ACHN (cell line): ENCODE measurements at places on chromosomes 11 and 22.

GRCh38 chr11:118531597-118532084 is 649 bp downstream of the TMEM25 start:
- no peak for DNase-seq

GRCh38 chr22:37224757-37225420 is 12.6 kb upstream of the SSTR3 start:
- DNase-seq, result no peak

GRCh38 chr22:50238755-50239154 is 6.1 kb downstream of the TUBGCP6 start:
- DNase-seq, result no peak

GRCh38 chr22:20159076-20159475 is 8.2 kb upstream of the CCDC188 start:
- DNase-seq, result no peak

DNA sequence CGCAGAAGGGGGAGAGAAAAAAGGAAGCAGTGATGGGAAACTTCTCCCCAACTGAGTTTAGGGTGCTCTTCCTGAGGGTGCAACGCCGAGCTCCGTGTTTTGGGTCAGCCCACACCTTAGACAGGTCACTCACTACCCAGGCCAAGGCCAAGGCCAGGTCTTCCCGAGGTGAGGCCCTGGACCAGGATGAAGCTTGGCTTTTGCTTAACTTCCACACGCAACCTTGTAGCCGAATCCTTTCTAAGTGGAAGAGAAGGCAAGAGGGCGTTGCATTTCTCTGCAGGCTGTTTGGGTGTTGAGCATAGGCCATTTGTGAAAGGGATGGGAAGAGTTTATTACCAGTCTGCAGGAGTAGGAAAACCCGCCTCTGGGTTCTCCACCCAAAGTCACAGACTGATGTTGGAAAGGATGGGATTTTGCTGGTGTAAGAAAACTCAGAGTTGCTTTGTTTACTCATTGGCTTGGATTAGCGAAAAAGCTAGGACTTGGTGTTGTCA is 1.5 kb downstream of the KREMEN1 start:
- no peak for DNase-seq

- DNase-seq, result no peak
Observed at GRCh38 chr11:56089697-56090096, 3.4 kb upstream of the OR8I2 start.

GRCh38 chr11:10945196-10945595 is 87.3 kb upstream of the ZBED5 start:
- no peak for DNase-seq

DNA sequence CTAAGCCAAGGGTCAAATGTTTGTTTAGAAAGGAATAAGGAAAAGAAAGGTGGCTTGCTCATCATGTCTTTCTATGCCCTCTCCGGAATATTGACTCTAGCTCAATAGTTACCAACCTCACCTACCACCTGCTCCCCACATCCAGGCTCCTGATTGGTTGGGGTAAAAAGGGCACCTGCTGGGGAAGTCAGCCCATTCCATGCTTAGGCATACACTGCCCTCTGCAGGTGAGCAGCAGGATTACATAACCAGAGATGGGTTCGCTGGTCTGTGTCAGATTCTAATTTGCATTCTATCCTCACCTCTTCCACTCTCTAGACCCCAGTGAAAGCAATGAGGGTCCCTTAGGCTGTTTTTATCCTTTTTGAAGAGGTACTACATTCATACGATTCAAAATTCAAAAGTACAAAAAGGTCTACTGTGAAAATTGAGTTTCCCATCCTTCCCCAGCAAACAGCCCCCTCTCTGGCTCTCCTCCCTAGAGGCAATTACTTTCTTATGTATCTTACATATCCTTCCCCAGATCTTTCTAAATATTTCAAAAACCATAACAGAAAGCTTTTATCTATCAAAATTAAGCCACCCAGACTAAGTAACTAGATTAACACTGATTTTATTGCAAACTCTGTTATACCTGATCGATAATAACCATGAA is 98.0 kb upstream of the ASPHD2 start:
- peak; percentile 58 for DNase-seq

DNA sequence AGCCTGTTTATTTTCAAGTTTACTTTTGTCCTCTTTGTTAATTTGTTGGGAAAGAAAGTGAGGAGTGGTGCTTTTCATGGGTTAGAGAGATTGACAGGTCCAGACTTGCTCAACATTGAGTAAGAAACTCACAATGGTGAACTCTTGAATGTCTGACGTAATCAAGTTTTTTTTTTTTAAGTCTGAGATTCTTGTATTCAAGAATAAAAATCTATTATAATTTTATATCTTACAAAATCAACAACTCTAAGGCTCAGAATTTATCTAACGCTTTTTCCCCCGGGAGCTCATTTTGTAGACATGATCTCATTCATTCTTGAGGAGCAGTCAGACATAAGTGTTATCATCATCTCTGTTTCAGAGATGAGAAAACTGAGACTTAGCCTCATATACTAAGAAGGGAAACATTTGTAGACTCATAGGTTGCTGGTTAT is 39.1 kb upstream of the SPTBN2 start:
- DNase-seq, result peak; percentile 35

DNA sequence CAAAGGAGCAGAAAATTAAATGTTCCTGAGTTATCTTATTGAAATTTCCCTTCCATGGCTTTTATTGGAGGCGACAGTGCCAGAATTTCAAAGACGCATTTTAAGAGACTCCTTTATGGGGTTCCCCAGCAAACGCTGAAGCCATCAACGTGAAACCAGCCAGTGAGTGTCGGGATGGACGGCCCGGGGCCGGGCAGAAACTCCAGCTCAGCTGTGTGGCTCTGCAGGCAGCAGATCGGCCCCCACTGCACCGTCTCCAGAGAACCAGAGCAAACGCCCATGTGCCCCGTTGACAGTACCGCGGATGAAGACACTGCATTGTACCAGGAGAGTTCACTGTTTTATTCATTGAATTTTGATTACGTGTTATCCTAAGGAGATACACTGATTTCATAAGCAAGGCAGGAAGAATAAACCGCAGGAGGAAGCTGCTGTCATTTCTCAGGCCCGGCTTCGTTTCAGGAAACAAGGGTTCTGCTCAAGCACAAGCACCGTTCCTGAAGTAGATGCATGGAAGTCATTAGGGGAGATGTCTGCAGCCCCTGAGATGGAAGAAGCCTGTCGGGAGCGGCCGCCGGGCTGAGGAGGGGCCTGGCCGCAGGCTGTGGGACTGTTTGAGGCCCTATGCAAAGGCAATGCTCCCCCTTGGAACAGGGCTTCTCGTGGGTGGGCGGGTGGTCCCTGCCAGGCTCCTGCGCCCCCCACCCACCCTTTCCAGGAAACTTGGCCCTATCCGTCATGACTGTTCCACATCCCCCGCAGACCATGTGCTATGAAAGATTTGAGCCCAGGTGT is 639.7 kb downstream of the TBC1D22A start:
- DNase-seq, result no peak
